NCI-H526 (cell line): ENCODE measurements at places on chromosomes 16 and 17.

DNA sequence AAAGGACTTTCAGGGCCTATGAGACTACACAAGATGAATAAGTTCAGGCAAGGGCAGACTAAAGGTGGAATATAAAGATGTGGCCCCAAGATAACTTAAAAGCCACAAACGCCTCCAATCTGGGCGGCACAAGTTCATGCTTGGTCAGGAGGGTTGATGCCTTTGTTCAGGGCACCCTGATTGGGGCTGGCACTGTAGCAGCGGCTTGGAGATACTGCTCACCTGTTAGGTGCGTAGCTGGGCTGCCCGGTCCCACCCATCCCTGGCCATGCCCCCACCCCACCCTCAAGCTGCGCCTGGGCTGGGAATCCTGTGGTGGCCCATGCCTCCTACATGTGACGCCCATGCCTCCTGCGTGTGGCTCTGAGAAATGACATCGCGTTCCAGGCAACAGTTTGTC is 12.5 kb upstream of the SLC13A2 start:
- DNase-seq = no peak

- DNase-seq = no peak
Measured at GRCh38 chr17:50572541-50572940, 12.0 kb downstream of the CACNA1G start.

GRCh38 chr16:88706229-88706964 is at the start of the genes CTU2 and RNF166:
Gene CTU2 (plus strand): TSS chr16:88706503. CDS start chr16:88706531, 28 bp downstream.
Gene RNF166 (minus strand): TSS chr16:88706408. CDS start chr16:88706325, 83 bp downstream.
- peak; percentile 86 for DNase-seq

DNA sequence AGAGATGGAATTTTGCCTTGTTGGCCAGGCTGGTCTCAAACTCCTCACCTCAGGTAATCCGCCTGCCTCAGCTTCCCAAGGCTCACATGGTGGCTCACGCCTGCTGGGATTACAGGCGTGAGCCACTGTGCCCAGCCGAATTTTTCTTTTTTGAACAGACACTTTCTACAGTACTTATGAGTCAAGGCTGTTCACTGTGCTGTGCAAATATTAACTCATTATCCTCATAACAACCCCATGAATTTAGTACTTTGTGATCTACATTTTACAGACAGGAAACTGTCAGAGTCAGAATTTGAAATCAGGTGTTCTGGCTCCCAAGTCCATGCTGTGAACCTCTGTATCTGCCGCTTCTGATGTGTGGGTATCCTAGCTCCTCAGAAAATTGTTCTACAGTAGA is 25.7 kb upstream of the RASL10B start:
- DNase-seq = no peak
